AG20443 (cell line): ENCODE measurements at places on chromosomes 12 and 14.
A peak's percentile ranks its signal among the peaks of the same experiment; 100 is the strongest.

- DNase-seq: no peak
Measured at GRCh38 chr12:40684986-40685385, 7.3 kb upstream of the CNTN1 start.

- no peak for DNase-seq
Measured at GRCh38 chr12:120951-121350, 54.4 kb downstream of the IQSEC3 start.

DNA sequence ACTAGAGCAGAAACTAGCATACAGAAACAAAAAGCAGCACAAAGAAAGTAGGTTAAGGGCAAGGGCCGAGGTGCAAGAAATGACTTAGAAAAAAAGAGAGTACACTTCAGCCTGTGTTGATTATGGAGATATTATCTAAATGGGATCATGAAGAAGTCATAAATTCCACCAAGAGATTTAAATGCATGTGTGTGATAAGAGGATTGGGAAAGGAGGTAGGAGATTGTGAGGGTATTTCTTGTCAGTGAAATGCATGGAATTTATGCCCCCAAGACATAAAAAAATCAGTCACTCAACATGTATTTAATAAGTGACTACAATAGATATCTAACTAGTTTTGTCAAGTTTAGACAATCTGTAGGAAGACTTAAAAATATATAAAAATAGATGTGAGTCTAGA, 976.2 kb upstream of the LRFN5 start:
- DNase-seq: no peak

- DNase-seq: no peak
Measured at GRCh38 chr14:71533390-71533789, 398.8 kb upstream of the RGS6 start.

- DNase-seq: peak; percentile 11
Measured at GRCh38 chr12:100077367-100077766, 65.3 kb downstream of the BLTP3B start.

- DNase-seq: no peak
Measured at GRCh38 chr14:39203659-39204606, 28.9 kb downstream of the PNN start.

- DNase-seq: no peak
Measured at GRCh38 chr12:38903596-38903995, 1.8 kb downstream of the CPNE8 start.

GRCh38 chr14:88384718-88385117, 739 bp upstream of the SPATA7 start:
- peak; percentile 16 for DNase-seq

- DNase-seq: no peak
Measured at GRCh38 chr14:106564058-106564643, 1037.8 kb downstream of the TMEM121 start.

GRCh38 chr14:29282169-29282568, 515.6 kb downstream of the FOXG1 start:
- DNase-seq: peak; percentile 9

- DNase-seq: no peak
Measured at GRCh38 chr12:3367750-3368444, 123.1 kb upstream of the PRMT8 start.

DNA sequence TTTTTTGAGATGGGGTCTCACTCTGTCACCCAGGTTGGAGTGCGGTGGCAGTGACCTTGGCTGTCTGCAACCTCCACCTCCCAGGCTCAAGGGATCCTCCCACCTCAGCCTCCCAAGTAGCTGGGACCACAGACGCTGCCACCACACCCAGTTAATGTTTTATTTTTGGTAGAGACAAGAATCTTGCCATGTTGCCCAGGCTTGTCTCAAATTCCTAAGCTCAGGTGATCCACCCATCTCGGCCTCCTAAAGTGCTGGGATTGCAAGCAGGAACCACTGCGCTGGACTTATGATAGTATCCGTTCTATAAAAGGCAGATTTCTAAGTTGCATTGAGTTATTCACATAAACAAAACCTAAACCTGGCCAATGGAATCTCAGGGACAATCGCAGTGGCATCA, 321.1 kb upstream of the PRICKLE1 start:
- DNase-seq: no peak

DNA sequence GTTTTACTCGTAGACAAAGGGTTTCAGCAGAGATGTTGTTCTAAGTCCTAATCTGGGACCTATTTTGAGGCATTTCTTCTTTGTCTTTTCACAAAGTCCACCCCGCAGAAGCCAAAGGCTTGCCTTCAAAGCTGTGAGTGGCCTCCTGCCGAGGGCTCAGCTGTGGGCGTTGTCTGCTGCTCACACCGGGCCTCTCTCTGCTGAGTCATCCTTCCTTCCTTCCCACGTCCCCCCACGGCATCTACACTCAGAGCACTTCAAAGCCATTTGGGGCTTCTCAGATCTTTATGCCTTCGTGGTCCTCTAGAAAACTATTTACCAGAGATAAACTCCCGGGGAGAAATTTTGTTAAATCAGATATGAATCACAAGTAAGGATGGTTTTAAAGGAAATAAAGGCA, 115.9 kb upstream of the TMPO start:
- peak; percentile 75 for DNase-seq

DNA sequence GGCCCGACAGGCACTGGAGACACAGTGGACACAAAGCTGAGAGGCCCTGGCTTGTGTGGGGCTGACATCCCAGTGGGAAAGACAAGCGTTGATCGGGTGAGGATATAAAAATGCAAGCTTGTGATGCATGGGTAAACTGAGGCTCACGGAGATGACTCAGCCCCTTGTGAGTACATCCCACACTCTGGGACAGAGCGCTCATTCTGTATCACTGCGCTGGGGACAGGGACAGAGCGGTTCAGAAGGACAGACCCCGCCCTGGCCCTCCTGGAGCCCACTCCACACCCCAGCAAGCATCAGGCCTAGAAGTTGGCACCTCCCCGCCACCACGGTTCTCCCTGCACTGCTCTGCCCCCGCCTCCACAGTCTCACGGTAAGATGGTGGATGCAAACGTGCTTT, 156.3 kb downstream of the PIWIL1 start:
- no peak for DNase-seq
